Mucosa of descending colon (tissue), 3 donors: ENCODE measurements at places on chromosomes 2 and 18.
A peak's percentile ranks its signal among the peaks of the same experiment; 100 is the strongest.

DNA sequence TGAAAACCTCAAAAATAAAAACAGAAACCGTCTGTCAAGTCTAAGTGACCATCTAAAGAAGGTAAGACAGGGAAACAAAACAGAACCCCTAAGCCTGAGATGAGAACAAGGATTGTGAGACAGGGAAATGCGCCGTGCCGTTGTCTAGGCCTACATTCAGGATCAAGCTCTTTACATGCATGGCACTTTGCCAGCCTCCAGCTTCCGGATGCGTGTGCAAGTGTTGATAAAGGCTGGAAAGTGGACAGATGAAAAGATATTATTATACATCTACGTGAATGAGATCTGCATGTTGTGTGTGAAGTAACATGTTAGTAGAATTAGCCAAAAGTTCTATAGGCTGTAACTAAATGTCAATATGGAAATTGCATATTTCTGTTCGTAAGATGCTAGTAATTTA is 28.6 kb upstream of the TMEM87B start:
- no peak for DNase-seq

DNA sequence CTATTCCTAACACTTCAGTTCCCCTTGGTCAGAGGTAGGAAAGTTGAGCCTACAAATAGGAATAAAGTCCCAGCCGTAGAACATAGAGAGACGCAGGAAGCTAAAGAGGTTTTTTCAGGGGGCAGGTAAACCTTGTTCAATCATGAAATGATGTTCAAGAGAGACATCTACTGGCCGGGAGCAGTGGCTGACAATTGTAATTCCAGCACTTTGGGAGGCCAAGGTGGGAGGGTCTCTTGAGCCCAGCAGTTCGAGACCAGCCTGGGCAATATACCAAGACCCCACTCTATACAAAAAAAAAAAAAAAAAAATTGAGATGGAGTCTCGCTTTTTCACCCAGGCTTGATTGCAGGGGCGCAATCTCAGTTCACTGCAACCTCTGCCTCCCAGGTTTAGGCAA is 66.7 kb upstream of the DNAJC10 start:
- DNase-seq: no peak

- no peak for DNase-seq
Measured at GRCh38 chr2:18495058-18495457, 65.4 kb downstream of the RDH14 start.

- DNase-seq: no peak
Measured at GRCh38 chr2:217267758-217268157, 407.9 kb upstream of the TNP1 start.

- no peak for DNase-seq
Measured at GRCh38 chr2:216231867-216232266, 122.7 kb downstream of the XRCC5 start.

DNA sequence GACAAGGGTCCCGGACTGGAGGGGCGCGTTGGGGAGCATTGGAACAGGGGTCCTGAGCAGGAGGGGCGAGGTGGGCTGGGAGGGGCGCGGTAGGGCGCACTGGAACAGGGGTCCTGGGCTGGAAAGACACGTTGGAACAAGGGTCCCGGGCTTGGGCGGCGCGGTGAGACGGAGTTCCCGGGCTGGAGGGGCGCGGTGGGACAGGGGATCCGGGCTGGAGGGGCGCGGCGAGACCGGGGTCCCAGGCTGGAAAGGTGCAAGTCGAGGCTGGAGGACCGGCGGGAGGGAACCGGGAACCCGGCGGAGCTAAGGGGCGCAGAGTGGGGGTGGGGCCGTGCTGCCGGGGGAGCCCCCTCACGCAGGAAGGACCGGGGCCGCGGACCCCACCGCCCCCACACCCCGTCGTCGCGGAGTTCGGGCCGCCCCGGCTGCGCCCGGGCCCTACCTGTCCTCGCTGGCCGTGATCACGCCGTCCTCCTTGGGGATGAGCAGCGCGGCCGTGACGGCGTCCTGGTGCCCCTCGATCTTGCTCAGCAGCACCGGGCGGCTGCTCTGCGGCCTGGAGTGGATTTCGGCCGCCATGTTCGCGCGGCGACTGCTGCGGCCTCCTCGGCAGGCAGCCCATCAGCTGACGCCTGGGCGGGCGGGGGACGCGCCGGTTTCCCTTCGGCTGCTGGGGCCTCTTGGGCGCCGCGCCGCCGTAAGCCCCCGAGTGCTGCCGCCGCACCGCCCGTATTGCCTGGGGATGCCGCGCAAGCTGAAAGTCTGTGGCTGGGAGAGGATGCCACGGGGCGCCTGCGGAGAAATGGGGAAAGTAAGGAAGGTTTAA is at the start of gene WDFY1:
WDFY1 (minus strand) TSS at position 633 of the 829 bp plus-strand sequence; CDS start at position 582, 51 bp downstream.
- peak; percentile 89 for DNase-seq

DNA sequence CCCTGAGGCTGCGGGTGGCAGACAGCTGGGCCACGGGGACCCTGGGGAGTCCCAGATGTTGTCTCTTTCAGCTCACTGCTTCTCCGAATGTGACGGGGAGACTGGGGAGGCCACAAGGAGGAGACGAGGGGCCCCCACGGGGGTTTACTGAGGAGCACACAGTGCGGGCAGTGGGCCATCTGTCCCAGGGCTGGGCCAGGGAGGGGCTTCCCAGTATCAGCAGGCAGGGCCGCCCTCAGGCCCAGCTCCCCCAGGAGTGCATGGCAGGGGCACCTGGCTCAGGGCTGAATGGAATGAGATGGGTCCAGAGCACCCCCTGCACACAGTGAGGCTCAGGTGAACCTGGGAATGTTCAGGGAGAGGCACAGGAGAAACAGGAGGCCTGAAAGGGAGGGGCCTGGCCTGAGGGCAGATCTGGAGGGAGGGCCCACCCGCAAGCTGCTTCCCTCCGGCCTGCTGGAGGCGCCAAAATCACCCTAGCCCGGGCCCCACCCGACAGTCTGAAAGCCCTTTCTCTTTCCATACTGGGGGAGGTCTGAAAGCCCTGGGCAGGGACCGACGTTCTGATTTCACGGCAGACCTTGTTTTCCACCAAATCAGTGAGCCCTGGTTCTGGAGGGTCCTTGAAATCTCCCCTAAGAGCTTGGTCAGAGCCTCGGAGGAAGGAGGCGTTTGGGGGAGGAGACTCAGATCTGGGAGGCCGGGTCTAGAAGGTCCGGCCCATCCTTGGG is 35.5 kb upstream of the PTMA start:
- peak; percentile 82 for DNase-seq

GRCh38 chr2:195026261-195026660 is 630.8 kb upstream of the SLC39A10 start:
- no peak for DNase-seq

DNA sequence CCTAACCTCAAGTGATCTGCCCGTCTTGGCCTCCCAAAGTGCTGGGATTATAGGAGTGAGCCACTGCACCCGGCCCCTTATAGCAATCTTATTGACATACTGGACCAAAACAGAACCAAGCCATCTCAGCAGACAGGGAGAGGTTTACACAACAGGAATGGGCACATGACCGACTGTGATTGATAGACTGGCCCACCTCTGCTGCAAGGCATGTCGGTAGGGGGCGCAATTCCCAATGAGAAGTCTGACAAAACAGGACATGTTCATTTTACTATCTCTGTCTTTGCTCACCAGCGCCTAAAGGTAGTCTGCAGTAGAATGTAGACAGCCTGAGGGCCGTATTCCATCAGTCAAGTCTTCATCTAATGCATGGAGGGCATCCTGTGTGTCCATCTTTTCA is 2.0 kb downstream of the LYPD6B start:
- no peak for DNase-seq

- DNase-seq: no peak
Measured at GRCh38 chr2:14424478-14425390, 207.8 kb upstream of the LRATD1 start.

GRCh38 chr18:8989017-8989416 is 113.5 kb upstream of the NDUFV2 start:
- DNase-seq: no peak

DNA sequence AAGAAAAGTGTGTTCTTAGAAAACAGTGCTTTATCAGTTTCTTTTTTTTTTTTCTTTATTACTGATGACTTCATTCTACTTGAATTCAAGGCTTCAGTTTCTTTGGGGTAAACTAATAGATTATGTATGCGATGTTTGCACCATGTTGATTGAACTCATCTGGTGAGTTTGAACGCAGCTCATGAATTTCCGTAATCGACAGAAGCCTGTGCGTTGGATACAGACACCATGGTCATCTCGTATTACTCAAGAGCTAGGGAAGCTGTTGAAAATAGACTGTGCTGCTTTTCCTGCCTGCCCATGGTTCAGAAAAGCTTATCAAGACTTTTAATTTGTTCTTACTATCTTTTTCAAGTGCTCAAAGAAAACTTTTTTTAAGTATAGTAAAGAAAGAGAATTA is 185.5 kb upstream of the NRP2 start:
- no peak for DNase-seq

DNA sequence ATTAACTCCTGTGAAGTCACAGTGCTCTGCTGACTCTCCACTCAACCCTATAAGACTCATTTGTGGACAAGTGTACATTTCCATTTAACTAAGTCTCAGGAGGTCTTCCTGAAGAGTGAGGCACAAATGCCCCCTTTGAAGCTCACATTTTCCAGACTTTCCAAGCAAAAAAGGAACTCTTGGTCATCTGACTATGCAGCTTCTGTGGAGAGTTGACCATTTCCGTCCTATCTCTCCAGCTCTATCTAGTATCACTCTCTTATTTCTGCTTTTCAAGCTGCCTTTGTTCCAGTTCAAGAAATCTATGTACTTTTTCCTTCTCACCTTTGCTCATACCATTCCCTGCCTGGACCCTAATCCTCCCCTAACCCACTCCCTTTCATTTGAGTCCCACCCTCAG is 77.0 kb downstream of the ANTXR1 start:
- DNase-seq: no peak

- no peak for DNase-seq
Measured at GRCh38 chr2:138712212-138712979, 67.8 kb downstream of the NXPH2 start.

- DNase-seq: no peak
Measured at GRCh38 chr2:187003611-187004010, 154.6 kb upstream of the ZSWIM2 start.

DNA sequence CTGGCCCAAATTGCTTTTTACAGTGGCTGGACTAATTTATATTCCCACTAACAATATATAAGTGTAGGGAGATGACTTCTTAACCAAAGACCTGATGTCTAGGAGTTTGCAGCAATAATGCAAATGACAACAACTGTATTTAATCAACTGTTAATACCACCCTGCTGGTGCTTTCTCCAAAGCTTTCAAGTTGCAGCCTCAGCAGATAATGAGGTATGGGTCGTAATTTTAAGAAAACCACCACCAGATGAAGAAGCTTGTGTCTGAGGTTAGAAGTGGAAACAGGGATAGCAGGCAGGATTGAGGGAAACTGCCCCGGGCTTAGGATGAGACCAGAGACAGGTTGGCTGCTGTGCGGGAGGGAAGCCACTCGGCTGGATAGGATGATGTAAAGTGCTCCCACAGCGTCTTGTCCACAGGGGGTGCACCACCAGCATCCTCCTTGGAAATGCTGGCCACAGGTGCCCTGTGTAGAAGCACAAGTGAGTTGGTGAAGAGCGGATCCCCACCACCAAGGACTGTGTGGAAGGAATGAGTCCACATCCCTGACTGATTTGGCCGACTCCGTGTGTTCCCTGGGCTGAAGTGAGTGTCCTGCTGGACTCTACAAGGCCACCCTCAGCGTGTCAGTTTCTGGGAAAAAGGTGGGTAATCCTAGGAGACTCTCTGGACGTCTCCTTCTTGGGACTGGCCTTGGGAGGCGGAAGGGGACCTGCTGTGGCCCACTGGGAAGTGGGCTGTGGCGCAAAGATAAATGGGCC is 76.1 kb upstream of the SMAD2 start:
- no peak for DNase-seq

- peak; percentile 41 for DNase-seq
Measured at GRCh38 chr2:120586507-120587278, 149.0 kb upstream of the GLI2 start.

DNA sequence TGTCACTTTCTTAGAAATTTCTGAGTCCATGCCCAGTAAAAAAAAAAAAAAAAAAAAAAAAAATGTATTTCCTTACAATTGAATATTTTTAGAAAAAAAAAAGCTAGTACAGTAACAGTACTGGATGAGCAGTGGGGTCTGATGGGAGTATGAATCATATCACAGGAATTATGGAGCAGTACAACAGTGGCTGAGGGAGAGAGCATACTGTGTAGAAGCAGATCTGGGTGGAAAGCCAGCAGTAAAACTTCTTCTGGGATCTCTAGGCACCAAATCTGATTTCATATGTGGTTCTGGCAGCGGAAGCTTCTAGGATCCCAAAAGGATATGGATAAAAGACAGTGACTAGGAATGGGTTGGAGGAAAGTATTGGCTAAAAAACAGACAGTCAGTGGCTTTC is 414.9 kb upstream of the FSHR start:
- DNase-seq: no peak

- no peak for DNase-seq
Measured at GRCh38 chr2:43842866-43843226, 4.1 kb downstream of the ABCG8 start.

GRCh38 chr2:230225486-230225885 is at the start of gene SP140:
SP140 (plus strand) TSS chr2:230225736; CDS start chr2:230225845, 109 bp downstream.
- peak; percentile 43 for DNase-seq
